Activated T-cell treated with anti-CD3 and anti-CD28 coated beads, Interleukin-2, amount 50 U/mL, for 24 hours (primary cell): ENCODE measurements at places on chromosomes 5 and 9.

DNA sequence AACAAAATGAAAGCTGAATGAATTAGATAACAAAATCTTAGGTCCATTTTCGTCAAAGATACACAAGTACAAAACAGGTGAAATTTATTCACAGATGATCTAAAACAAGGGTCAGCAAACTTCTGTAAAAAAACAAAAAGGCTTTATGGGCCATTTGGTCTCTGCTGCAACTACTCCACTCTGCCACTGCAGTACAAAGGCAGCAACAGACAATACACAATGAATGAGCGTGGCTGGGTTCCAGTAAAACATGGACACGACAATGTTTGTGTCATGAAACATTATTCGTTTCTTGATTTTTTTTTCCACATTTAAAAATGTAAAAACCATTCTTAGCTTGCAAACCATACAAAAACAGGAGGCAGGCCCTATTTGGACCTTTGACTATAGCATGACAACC lies 71.9 kb downstream of the ECPAS start:
- no peak for DNase-seq

DNA sequence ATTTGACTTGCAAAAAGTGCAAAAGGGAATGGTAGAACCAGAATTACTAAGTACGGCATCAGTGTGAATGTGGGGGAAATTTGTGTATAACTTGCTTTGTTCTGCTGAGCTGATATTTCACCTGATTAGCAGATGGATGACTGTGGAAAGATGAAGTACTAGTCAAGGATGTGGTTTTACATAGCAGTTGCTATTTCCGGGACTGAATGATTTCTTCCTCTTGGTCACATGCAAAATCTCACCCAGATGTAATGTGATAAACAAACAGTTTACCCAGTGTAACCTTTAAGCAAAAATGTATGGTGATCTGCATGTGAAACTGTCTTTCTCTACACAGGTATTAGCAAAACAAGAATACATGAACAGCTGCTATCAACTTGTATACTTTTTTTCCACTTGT lies 46.1 kb downstream of the DCP2 start:
- no peak for DNase-seq

GRCh38 chr5:181259283-181259682 lies 1.7 kb downstream of the TRIM52 start:
- no peak for DNase-seq

- DNase-seq, result no peak
Measured at GRCh38 chr9:113477058-113477457, 13.5 kb downstream of the RGS3 start.

GRCh38 chr5:157204765-157205164 lies 24.1 kb downstream of the ITK start:
- no peak for DNase-seq

DNA sequence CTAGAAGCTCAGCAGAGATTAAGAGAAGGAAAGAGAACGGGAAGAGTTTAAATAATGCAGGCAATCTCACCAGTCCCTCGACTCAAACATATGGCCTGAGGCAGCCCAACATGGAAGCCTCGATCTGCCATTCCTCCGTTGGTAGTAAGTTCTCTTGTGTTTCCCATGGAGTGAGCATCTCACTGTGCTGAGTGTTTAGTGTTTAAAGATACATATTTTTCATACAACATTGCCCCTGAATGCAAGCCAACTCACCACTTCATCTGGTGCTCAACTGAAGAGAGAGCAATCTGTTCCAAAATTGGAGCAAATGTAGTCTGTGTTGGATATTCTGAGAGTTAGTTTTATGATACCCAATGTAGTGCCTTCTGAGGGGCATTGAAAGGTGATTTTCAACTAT lies 171.5 kb upstream of the ATP10B start:
- no peak for DNase-seq

- DNase-seq, result no peak
Measured at GRCh38 chr5:79302454-79302853, 66.5 kb downstream of the JMY start.

GRCh38 chr9:79912318-79913070 lies 340.7 kb downstream of the TLE4 start:
- DNase-seq, result no peak

DNA sequence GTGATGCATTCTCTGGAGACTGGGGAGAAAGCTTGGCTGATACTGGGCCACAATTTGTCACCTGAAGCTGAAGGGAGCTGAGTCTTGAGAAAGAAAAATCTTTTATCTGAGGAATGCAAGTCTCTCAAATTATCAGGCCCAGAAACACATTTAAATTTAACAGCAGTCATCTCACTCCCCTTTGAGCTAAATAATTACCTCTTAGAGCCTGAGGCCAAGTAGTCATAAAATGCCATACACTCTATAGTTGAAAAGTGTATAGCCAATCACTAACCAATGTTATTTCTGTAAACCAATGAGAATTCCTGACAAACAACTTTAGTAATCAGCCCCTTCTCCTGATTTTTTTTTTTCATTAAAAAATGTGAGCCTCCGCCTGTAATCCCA lies 32.7 kb upstream of the DAPK1 start:
- DNase-seq, result no peak

DNA sequence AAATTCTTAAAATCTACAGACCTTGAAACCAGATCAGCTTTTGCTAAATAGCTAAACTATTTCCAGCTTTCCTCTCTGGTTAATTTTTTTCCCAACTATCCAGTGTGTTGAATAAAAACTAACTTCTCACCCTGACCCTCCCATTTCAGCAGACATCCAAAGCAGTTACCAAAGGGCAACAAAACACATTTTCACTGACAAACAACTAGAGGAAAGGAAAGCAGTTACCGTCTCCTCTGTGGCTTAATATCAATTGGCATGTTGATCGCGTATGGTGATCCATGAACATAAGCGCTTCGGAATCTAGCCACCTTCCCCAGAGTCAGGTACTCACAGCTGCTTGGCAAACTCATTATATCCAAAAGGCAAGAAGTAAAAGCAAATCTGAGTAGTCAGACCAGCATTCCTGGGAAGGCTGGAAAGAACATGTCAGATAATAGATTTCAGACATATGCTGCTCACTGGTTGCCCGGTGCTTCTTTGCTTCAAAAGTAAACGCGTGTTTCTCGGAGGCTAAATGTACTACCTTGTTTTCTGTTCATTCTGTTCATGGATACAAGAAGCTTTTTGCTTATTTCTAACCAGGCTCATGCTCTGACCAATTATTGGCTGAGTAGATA lies 463.4 kb downstream of the PDE4D start:
- no peak for DNase-seq

- DNase-seq, result no peak
Measured at GRCh38 chr5:139402561-139403158, 1.2 kb downstream of the SPATA24 start.

GRCh38 chr5:151751091-151751490 lies 7.3 kb downstream of the ATOX1 start:
- DNase-seq, result no peak

- DNase-seq, result no peak
Measured at GRCh38 chr5:90134892-90135291, 274.7 kb downstream of the CETN3 start.

GRCh38 chr5:159458217-159458711 lies 128.0 kb upstream of the IL12B start:
- DNase-seq, result peak; percentile 54

DNA sequence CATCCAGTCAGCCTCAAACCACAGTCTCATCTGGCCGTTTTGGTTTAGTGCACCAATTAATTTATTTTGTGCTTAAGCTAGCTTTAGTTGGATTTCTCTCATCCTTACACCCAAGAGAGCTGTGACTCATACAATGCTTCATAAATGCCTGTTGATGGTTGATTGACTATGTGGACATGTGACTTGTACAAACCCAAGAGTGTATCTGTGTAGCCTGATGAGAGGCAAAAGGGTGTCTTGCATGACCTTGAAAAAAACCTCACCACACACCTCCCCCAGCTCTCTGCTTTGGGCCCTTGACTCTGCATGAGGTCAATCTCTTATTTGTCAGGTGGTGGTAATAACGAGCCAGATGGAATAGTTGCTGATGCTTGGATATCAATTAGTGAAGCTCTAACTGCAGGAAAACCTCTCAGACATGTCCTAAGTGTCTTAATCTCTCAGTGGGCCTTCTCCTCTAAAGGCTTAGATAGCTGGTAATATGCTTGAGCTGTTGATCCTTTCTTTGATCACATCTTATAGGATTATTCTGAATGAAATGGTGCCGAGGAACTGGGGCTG lies 10.6 kb upstream of the GLRA1 start:
- DNase-seq, result no peak

- DNase-seq, result no peak
Measured at GRCh38 chr5:135702191-135702590, 123.4 kb upstream of the CXCL14 start.

GRCh38 chr9:116964258-116964657 lies 277.2 kb downstream of the TRIM32 start:
- no peak for DNase-seq

- DNase-seq, result no peak
Measured at GRCh38 chr9:33903157-33903780, 86.3 kb downstream of the UBE2R2 start.

GRCh38 chr5:180898621-180899246 lies at the start of gene BTNL8:
Gene BTNL8 (plus strand): TSS chr5:180899159. CDS start chr5:180899311, 152 bp downstream.
- DNase-seq, result no peak

DNA sequence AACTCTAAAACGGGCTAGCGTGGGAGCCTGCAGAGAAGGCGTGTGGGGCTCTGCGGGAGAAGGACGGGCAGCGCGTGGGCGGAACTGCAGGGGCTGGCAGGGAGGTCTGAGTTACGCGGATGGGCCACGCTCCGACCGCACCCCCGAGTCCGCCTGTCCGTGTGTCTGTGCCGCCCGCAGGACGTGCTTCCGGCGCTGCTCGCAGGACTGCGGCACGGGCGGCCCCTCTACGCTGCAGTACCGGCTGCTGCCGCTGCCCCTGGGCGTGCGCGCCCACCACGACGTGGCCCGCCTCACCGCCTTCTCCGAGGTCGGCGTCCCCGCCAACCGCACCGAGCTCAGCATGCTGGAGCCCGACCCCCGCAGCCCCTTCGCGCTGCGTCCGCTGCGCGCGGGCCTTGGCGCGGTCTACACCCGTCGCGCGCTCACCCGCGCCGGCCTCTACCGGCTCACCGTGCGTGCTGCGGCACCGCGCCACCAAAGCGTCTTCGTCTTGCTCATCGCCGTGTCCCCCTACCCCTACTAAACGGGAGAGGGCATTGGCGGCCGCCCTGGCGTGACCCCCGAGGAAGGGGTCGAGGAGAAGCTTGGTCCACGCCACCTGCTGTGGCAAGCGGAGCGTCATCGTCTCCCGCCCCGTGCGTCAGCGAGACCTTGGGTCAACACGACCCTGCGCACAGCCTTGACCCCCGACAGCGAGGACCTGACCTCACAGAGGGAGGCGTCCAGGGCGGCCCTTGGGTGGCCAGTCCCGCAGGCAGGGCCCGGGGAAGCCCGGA lies 11.4 kb upstream of the ASS1 start:
- DNase-seq, result peak; percentile 64

GRCh38 chr9:89468281-89468960 lies 29.5 kb downstream of the SEMA4D start:
- peak; percentile 32 for DNase-seq

- DNase-seq, result no peak
Measured at GRCh38 chr9:38029915-38030638, 39.0 kb downstream of the SHB start.

DNA sequence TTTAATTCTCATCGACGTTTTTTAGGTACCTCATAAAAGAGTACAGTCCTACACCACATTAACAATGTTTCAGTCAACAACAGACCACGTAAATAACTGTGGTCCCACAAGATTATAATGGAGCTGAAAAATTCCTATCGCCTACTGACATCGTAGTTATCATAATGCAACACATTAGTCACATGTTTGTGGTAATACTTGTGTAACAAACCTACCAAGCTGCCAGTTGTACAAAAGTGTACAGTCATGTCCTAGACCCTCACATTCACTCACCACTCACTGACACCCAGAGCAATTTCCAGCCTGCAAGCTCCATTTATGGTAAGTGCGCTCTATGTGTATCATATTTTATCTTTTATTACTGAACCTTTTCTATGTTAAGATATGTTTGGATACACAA lies 16.8 kb downstream of the GNAQ start:
- no peak for DNase-seq

- DNase-seq, result no peak
Measured at GRCh38 chr5:15522187-15522520, 22.2 kb downstream of the FBXL7 start.

DNA sequence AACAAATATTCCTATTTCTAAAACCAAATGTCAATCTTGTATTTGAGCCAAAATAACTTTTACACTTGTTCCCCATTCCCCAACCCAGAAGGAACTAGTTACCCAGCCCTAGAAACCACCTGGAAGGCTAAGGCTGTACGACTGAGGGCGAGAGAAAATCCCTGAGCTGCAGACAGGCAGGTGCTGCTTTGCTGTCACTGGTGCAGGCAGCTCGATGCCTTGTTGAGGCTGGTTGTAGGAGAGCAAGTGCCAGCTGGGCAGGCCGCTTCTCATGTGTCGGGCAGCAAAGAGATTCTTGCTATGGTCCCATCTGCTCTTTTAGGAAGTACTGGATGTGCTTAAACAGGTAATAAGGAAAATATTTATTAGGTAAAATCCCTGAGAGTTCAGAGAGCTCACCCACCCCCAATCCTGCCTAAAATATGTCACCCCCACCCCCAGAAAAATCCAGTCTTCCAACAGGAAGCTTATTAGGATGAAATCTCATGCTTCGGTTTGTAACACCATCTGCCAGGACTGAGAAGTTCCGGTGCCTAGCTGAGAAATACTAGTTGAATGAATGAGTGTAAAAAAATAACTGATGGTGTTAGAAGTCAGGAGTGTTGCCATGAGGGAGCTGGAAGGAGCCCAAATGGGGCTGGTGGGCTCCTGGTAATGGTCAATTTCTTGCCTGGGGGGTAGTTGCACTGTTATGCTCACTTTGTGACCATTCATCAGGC lies 91.1 kb upstream of the DMRT1 start:
- no peak for DNase-seq

DNA sequence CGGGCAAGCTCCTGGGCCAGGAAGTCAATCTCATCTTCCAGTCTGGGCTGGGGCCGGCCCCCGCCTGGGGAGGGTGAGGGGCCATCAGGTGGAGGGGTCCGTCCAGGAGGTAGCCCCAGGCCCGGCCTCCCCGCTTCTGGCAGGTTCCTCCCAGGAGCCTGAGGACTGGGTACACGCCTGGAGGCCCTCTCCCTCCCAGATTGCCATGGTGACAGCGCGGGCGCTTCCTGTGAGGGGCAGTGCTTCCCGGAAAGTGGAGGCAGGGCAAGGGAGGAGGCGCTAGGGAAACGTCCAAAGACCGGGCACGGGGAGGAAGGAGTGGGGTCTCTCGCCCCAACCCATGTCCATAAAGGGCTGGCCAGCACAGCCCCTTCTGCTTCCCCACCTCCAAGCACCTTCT lies 4.9 kb downstream of the NPDC1 start:
- DNase-seq, result no peak

GRCh38 chr5:134559672-134560071 lies 34.2 kb downstream of the JADE2 start:
- DNase-seq, result no peak

GRCh38 chr5:146213210-146213826 lies 9.9 kb downstream of the RBM27 start:
- no peak for DNase-seq

DNA sequence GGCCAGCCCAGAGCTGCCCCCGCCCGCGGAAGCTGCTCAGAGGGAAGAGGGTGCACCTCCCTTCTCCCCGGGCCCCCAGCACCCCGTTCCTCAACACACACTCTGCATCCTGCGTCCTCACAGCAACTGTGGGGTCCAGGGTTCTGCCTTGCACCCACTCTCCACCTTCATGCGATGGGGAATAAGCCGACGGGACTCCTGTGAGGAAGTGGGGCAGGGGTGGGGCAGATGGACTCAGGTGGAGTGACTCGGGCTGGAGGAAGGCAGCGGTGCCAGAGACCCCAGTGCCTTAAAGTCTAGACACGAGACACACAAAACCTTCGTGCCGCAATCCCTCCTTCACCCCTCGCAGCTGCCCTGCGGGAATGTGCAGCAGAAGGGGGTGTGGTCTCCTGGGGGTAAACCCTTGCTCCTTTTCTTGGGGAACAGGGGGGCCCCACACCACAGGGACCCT lies 8.6 kb downstream of the BRD3 start:
- DNase-seq, result no peak
